ENCODE measurements at places on chromosomes 4 and X. TPM values are rescaled to one million over a fixed set of nuclear protein-coding genes. Genes with fewer than 3 reads are reported as not detected.

NUDT11 gene
- 0.80 TPM for total RNA-seq

WFS1 gene
- total RNA-seq = 5.5 TPM

S100P gene
- total RNA-seq = 2.1 TPM

ZNF827 gene
- 25.0 TPM for total RNA-seq

ARX gene
- not detected for total RNA-seq

CSTF2 gene
- 14.7 TPM for total RNA-seq

PPARGC1A gene
- total RNA-seq = not detected

TBX22 gene
- total RNA-seq = not detected

POU3F4 gene
- not detected for total RNA-seq

MID2 gene
- 20.0 TPM for total RNA-seq

AGTR2 gene
- total RNA-seq = not detected

SOX3 gene
- total RNA-seq = not detected

CITED1 gene
- total RNA-seq = not detected

BEX3 gene
- total RNA-seq = 52.7 TPM

HCCS gene
- 12.8 TPM for total RNA-seq

PCDH18 gene
- not detected for total RNA-seq

DNA sequence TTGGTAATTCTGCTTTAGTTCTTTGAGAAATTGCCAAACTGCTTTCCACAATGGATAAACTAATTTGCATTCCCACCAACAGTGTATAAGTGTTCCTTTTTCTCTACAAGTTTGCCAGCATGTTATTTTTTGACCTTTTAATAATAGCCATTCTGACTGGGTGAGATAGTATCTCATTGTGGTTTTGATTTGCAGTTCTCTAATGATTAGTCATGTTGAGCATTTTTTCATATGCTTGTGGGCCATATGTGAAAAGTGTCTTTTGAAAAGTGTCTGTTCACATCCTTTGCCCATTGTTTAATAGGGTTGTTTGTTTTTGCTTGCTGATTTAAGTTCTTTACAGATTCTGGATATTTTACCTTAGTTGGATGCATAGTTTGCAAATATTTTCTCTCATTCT lies 25.9 kb downstream of the ENPEP start:
- no peak for DNase-seq

DNA sequence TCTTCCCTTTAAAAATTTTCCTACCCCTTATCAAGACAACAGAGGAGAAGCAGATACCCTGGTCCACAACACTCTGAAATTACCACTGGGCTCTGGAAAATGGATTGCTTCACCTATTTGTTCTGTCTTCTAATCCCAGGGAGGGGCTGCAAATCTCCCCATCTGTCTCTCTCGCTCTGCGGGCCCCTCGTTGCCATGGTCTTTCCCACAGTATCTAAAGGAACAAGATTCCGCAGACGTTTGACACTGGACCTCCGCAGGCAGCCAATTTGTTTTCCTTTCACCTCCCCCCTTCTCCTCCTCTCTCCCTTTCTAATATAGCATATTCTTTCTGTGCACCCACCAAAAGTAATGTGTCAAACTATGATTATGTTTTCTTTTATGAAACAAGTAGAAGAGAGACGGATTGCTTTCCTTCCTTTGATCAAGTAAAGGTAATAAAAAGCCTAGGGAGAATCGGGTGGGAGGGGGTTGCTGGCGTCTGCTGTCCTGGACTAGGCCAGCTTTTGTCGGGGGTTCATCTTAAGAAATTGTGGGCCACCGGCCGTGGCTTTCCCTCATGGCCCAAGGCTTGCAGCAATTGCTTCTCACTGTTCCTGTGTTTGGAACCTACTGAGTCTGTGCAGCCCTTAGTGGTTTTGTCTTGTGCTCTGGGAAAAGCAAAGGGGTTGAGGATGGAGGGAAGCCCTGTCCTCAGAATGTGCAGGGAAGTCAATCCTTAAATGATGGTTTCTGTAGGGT lies 81.0 kb downstream of the MGST2 start:
- DNase-seq = no peak

DNA sequence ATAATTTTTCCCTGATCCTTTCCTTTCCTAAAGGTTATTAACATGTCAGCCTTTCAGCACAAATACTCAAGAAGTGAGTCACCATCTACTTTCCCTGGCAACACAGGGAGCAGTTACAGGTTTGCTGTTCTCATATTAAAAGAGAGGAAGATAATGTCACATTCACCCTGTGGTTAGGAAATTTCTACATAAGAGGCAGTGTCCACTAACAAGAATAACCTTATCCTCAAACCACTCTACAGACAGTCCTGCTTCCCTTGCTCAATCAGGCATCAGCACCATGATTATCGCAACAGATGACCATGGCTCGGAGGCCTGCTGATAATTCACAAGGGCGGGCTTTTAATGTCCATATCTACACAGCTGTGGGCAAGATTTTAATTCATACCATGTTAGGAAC lies 30.9 kb downstream of the RNF150 start:
- DNase-seq = no peak

DNA sequence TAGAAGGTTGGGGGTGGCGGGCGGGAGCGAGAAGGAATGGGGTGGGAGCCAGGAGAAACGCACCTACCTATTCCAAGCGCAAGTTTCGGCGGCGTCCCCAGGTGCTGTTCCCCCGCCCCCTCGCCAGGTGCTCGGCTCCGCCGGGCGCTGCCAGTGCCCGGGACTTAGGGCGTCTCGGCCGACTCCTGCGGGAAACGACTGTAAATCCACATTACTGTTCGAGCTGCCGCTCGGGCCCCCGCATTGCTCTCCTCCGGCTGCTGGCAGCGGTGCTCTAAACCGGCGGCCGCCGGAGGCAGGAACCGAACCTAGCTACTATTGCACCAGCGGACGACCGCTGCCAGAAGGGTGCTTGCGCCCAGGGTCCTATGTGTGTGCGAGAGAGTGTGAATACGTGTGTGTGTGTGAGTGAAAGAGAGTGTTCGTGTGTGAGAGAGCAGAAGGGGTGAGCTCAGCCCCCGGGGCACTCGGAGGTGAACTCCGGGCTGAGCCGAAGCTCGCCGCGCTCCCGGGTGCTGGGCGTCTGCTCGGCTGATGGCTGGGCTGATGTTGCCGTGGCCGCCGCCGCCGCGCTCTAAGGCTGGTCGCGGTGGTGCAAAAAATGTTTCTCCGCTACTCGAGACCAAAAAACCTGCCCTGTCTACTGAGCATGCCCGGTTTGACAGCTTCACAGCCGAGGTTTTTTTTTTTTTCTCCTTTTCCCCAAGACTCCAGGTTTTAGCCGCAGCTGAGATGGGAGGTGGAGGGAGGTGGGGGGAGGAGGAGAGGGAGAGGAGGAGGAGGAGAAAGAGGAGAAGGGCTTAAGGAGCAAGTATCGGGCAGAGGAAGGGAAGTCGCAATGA lies 115.7 kb upstream of the TEX13C start:
- DNase-seq = no peak

GRCh38 chrX:6803607-6804006 lies 268.7 kb upstream of the VCX3A start:
- DNase-seq = no peak

DNA sequence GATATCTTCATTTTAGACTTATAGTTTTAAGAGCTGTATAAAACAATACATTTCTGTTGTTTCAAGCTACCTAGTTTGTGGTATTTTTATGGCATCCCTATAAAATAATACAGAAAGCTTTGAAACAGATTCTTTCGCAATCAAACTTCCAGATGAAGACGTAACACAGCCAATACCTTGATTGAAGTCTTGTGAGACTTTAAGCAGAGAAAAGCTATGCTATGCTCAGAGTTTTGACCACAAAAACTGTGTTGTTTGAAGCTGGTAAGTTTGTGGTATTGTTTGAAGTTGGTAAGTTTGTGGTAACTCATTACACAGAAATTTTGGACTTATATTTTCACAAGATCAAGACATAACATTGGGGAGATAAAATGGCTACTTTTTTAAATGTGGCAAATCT lies 201.8 kb upstream of the UGT8 start:
- peak; percentile 5 for DNase-seq

- DNase-seq = no peak
These were observed 119.3 kb downstream of the LDB2 start for GRCh38 chr4:16779028-16779675.

GRCh38 chrX:130060122-130061069 lies 49.9 kb downstream of the ELF4 start:
- DNase-seq = peak; percentile 79

DNA sequence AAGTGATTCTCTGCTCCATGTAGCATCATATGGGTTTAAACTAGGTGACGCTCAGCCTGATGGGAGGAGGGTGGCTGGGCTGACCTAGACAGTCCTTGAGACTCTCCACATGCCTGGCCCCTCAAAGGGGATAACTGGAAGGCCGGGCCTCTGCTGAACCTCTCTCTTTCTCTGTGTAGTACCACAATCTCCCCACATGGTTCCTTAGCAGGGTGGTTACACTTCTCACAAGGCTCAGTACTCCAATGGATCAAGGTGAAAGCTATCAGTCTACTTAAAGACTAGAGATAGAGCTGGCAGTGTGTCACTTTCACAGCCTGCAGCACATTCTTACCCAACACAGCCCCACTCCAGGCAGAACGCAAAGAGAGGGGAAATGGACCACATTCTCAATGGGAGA lies 80.4 kb downstream of the LDB2 start:
- no peak for DNase-seq

DNA sequence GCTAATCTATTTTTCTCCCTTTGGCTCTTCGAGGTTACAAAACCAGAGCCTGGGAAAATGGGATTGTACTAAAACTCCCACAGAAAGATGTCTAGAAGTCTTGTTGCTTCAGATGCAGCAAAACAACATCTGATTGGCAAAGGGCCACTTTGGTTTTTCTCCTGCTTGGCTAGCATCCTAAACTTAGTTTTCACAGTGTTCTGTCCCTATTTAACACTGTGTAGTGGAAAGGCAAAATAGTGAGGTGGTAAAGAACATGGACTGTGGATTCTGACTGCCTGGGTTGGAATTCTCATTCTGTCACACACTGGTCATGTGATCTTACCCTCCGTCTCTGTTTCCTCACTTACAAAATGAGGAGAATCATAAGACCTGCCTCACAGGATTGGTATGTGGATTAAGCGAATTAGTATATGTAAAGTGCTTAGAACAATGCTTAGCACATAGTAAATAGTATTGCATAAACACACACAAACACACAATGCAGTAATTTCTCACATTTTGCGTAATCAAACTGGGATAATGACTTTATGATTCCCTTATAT lies 23.5 kb downstream of the TIGD2 start:
- no peak for DNase-seq

GRCh38 chr4:67751260-67751659 lies 2.9 kb downstream of the GNRHR start:
- no peak for DNase-seq

GRCh38 chr4:105461621-105462382 lies 12.1 kb downstream of the PPA2 start:
- no peak for DNase-seq

GRCh38 chr4:62256479-62256878 lies 1056.4 kb downstream of the ADGRL3 start:
- DNase-seq = no peak

GRCh38 chr4:73742490-73743160 lies 2.3 kb downstream of the CXCL8 start:
- no peak for DNase-seq

- no peak for DNase-seq
These were observed 347.7 kb downstream of the HS3ST1 start for GRCh38 chr4:11081006-11081405.

DNA sequence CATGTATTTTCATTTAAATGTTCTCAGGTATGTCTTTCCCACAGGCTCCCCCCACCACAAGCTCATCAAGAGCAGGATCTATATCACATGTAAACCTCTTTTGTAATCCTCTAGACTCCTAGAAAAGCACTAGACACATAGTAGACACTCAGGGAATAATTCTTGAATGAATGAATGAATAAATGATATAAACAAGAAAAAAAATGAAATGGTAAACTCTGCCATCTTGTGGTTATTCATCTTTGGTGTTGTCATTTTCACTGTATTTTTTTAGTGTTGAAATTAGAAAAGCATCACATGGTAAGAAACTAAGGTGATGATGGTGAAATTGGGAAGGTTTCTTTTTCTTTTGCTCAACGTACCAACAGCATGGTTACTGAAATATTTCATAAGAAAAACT lies 34.2 kb upstream of the C1GALT1C1 start:
- DNase-seq = peak; percentile 15

DNA sequence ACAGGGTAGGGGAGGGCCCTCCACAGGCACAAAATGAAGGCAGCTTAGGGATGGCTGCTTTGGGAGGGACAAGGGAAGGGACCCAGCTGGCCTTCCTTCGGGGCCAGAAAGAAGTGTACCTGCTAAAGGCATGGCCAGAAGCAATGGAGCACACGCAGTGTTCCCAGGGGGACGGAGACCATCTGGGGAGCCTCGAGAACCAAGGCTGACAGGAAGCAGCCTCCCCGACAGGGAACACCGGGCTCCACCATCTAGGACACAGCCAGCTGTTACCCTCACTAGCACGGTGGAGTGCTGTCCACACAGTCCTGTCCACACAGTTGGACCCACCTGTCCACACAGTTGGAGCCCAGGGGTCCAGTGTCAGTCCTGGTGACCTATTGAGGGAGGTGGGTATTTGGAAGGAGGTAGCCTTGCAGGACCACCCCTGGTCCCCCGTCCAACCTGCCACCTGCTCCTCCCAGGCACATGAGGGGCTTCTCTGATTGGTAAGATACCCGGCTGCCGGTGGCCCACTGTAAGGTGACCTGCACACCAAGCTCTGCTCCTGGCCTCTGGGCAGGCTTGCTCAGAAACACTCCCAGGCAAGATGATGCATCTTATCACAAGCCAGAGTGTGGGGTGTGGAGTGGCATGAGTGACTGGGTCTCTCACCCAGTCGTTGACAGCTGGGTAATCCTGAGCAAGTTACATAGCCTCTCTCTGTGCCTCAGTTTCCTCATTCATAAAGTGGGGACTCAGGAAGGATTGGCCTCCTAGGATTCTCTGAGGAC lies 20.5 kb upstream of the AFAP1 start:
- DNase-seq = no peak

GRCh38 chr4:145490361-145490760 lies 8.7 kb downstream of the SMAD1 start:
- no peak for DNase-seq

DNA sequence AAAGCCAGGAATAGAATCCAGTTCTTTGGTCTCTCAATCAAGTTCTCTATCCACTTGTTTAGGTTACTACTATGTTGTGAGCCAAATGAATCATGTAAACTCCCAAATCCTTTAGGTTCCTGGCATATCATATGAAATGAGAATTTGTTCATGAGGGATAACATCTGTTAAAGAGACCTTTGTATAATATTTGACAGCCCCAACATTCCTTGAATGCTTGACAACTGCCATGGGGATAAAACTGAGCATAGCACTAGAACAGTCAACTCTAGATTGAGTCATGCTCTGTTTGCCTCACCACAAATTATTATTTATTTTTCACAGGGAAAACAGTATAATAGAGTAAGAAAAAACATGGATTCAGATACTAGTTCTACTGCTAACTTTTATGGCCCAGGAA lies 93.3 kb downstream of the NAA11 start:
- no peak for DNase-seq

- no peak for DNase-seq
These were observed 171.7 kb downstream of the PDGFRA start for GRCh38 chr4:54400802-54401201.
